ENCODE measurements at places on chromosomes 5 and 9.

DNA sequence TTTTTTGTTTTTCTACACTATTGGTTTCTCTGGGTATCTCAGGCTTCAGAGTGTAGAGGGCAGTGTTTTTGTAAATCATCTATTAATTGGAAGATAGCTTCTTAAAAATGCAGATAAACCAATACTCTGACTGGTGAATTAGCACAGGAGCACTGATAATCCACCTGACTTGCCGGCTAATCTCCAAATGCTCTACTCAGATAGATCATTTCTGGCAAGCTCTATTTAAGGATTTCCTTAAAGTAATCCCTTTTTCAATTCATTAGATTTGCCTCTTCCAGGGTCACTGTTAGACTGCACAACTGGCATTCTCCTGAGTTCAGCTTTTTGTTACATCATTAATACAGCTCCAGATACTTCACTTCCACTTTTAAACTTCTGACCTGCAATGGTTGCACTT lies 1390.3 kb upstream of the NUDT12 start:
- DNase-seq, result no peak

DNA sequence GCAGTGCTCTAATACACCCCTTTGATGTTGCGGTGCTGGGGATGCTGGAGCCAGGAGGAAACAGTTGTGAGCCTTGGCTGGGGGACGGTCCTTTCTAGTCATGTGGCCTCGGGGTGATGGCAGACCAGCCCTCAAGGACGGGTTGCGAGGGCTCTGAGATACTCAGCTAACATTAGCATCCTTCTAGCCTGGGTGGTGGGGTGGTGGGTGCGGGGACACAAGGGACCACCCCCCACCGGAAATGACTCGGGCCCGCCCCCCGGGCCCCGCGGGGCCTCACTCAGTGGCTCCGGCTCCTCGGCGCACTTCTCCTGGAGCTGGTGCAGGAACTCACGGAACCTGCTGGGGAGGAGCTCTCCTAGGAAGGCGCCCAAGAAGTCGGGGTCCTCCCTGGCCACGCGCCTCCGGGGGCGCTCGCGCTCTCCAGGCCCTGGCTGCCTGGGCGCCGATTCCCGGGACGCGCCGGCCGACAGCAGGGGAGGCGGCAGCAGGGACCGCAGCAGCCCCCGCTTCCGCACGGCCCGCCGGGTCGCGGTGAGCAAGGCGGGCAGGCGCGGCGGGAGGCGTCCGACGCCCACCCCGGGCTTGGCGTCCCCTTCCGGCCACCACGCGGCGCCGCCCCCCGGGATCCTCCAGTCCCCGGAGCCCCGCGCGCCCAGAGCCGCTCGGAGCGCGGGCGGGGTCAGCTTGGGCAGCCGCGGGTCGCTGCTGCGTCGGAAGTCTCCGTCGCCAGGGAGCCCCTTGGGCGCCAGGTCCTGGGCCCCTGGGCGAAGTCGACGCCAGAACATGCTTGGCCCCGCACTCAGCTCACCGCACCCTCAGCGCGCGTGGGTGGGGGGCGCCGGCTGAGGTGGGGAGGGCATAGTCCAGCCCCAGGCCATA lies 873 bp downstream of the C9orf50 start:
- DNase-seq, result no peak

DNA sequence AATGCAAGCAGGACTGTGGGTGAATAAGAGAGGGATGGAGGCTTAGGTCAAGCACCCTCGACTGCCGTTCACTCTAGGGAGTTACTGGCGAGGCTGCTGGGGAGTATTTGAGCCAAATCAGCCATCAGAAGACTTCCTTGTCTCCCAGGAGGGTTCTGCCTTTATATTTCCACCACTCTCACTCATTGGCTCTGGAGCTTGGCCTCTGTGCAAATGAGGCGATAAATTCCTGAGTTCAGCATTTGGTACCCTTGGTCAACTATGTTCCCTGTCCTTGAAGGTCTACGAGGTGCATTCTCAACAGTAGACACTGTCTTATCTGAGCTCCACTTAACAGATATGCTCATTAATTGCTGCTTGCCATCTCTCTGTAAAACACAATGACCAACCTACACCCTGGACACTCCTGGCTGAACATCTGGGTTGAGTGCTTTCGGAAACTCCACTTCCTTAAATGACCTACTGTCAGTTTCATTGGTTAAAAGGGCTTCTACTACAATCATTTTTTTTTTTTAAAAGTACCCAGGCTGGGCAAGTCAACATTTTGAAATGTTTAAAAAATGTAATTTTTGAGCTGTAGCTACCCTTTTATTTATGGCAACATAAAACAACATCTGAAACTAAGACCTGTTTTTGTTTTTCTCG lies 153.2 kb downstream of the NTRK2 start:
- no peak for DNase-seq

GRCh38 chr5:67290655-67291054 lies 94.1 kb upstream of the CD180 start:
- DNase-seq, result no peak

- no peak for DNase-seq
Observed at GRCh38 chr9:33458444-33458843, 11.1 kb upstream of the AQP3 start.

All from COR-L47 (cell line).